ENCODE measurements at places on chromosomes 1 and 21.
A peak's percentile ranks its signal among the peaks of the same experiment; 100 is the strongest.

DNA sequence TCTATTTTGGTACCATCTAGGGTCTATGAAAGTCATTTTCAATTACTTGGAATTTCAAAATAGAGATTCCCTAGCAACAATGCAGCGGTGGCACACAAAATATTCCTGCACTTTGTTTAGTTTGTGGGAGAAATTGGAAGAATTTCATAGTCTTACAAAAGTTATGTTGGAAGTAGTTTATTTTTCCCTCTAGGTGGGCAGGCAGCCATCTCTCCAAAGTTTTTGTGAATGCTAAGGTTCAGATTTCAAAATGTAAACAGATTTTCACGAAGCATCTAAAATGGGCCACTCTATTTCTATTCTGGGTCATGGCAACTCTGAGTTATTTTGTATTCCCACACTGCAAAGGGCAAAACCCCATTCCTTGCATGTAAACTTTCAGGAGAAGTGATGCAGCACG lies 8.0 kb downstream of the SMCP start:
- H3K27me3 ChIP-seq: no peaks in the 10 kb centered on the region
- no peak overlapping the region for H3K27ac ChIP-seq
- DNase-seq: no peak
- no peaks in the 10 kb centered on the region for H3K36me3 ChIP-seq

DNA sequence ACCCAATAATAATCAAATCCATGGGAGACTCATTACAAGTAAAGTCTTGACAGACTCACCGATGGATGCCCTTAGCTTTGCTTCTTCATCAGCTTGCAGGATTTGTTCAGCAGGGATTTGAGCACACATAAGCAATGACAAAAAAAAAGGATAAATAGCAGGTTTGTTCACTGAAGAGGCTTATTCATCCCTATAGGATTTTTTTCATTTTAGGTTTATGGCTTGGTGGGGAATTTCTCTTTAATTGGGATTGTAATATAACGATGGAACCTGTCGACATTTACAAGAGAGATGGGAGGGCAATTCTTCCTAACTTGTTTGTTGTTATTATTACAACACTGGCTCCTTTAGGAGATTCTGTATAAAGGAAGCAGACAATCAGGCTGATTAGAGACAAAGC lies 649.1 kb upstream of the PLXNA2 start:
- no peaks in the 10 kb centered on the region for H3K36me3 ChIP-seq
- DNase-seq: no peak
- H3K4me1 ChIP-seq: no peaks in the 10 kb centered on the region

DNA sequence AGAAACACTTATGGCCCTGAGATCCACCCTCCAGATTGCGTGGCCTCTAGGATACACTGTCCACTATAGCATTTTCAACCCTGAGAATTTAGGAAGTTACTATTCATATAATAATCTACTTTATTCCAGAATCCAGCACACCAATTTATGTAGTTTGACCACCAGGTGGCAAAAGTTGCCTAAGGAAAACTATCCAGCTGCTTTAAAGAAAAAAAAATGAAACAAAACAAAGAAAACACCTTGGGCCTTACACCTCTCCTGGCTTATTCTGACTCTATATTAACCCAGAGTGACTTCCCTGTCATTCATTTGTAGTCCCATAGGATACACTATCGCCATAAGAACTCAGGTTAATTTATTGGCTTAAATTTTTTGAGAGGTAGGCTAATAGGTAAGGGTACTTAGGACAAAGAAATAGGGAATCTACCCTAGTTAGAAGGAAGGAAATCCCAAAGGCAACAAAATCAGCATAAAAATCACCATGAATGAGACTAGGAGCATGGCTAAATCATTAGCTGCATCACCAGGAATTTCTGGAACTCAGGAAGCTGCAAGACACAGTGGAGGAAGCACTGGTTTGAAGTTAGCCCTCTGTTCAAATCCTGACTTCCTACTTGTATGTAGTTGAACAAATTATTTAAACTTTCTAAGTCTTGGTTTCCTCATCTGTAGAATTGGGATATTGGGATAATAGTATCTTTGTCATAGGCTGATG lies 107.5 kb downstream of the SPAG17 start:
- H3K27me3 ChIP-seq: no peaks in the 10 kb centered on the region
- peaks cover 3% of the 10 kb centered on the region for H3K4me1 ChIP-seq
- H3K36me3 ChIP-seq: no peaks in the 10 kb centered on the region
- H3K4me3 ChIP-seq: no peak overlapping the region
- DNase-seq: no peak

DNA sequence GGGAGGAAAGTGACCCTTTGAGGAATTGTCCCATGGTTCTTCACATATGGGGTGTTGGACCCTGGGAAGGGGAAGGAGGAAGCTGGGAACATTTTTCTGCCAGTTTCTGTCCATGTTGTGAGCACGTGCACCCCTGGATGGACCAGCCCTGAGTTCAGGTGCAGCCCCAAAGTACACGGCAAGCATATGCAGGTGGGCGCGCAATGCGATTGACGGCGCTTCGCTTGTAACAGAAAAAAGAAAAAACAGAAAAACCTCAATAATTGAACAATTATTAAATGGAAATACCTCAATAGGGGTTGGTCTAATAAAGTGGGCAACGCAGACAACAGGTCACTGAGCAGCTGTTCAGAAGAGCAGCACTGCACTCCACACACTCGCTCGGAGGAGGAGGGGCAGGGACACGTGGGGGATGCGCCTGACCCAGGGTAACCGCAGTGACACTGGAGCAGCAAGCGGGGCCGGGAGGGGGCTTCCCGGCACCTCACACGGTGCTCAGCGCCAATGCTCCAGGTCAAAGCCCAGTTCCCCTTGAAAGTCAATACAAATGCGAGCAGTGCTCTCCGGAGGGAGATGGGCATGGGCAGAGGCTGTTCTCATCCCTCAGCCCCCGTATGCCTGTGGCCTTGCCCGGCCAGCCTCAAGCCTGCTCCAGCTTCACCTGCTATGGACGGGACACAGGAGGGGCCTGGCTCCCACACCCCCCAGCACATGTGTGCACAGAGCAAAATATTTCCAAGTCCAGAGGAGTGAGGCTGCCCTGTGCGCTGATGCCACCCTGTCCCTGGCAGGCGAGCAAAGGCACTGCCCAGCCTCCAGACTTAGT lies 6.6 kb upstream of the ACTRT2 start:
- H3K4me3 ChIP-seq: no peak overlapping the region
- H3K36me3 ChIP-seq: no peaks in the 10 kb centered on the region
- H3K4me1 ChIP-seq: no peaks in the 10 kb centered on the region
- no peaks in the 10 kb centered on the region for H3K27me3 ChIP-seq
- DNase-seq: peak; percentile 27

DNA sequence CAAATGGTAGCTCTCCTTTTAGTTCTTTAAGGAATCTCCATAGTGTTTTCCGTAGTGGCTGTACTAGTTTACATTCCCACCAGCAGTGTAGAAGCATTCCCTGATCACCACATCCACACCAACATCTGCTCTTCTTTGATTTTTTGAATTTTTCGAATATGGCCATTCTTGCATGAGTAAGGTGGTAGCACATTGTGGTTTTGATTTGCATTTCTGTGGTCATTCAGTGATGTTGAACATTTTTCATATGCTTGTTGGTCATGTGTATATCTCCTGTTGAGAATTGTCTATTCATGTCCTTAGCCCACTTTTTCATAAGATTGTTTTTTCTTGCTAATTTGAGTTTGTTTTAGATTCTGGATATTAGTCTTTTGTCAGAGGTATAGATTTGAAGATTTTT lies 84.6 kb upstream of the B3GALT2 start:
- H3K36me3 ChIP-seq: peaks cover 16% of the 10 kb centered on the region
- H3K4me1 ChIP-seq: peaks cover 6% of the 10 kb centered on the region
- H3K27ac ChIP-seq: no peak overlapping the region
- H3K4me3 ChIP-seq: no peak overlapping the region

DNA sequence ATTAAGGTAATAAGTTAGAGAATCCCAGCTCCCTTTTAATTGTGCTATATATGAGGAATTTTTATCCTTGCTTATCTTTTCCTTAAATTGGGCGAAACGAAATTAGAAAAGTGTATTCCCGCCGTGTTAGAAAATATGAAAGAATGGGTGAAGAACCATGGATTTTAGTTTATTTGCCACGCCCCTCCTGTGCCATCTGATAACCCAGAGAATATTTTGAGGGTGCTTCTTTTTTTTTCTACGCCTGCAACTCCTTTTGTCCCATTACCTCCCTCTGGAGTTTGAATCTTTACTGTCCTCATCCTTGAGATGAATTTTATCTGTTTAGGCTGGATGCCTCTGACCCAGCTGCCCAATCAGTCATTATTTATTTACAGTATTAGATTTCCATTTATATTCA lies 1.6 kb downstream of the TLCD4 start:
- H3K36me3 ChIP-seq: no peaks in the 10 kb centered on the region
- no peaks in the 10 kb centered on the region for H3K4me1 ChIP-seq
- no peak overlapping the region for H3K27ac ChIP-seq
- no peak for DNase-seq
- no peak overlapping the region for H3K4me3 ChIP-seq

DNA sequence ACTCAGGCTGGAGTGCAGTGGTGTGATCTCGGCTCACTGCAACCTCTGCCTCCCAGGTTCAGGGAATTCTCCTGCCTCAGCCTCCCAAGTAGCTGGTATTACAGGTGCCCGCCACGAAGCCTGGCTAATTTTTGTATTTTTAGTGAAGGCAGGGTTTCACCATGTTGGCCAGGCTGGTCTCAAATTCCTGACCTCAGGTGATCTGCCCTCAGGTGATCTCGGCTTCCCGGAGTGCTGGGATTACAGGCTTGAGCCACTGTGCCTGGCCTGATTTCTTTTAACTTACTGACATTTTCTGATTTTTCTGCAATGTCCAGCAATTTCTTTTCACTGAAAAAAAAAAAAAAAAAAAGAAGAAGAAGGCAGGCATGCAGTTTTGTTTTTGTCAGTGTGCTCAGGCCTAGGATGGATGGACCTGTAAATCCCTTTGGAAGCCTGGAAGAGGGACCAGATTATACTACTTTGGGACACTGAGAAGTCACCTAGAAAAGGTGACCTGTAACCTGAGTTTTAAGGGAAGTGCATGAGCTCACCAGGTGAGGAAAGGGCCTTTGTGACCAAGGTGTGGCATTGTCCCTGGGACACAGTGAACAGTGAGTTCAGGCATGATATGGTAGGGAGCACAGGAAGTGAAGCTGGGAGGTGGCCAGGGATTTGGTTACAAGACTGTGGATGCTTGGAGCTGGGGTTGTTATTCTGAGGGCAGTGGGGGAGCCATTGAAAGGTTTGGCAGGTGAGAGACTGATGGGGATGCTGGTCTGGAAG lies 2.7 kb upstream of the TMEM61 start:
- no peak for DNase-seq
- H3K27ac ChIP-seq: 0 out of 2 replicates have a peak overlapping the region, but pooled peaks have one; percentile 42
- H3K4me1 ChIP-seq: peaks cover 24% of the 10 kb centered on the region
- H3K4me3 ChIP-seq: no peak overlapping the region

GRCh38 chr1:2547210-2548067 lies 8.7 kb upstream of the TNFRSF14 start:
- H3K4me1 ChIP-seq: peaks cover 38% of the 10 kb centered on the region
- H3K4me3 ChIP-seq: peak overlapping the region; percentile 75
- peak; percentile 74 for DNase-seq
- peak overlapping the region; percentile 87 for H3K27ac ChIP-seq
- H3K36me3 ChIP-seq: no peaks in the 10 kb centered on the region

DNA sequence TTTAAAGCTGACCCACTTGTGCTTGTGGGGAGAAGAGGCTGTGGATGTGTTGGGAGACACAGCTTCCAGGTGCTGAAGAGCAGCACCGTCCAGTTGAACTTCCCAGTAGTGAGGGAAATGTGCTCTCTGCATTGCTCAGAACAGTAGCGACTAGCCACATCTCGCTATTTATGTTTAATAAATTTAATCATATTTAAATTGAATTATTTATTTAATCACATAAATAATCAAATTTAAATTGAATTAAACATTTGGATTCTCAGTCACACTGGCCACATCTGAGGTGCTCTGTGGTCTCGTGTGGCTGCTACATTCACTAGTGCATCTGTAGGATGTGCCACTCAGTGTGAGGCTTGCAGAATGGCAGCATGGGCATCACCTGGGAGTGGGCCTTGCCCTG lies 20.1 kb downstream of the NTPCR start:
- DNase-seq: no peak
- H3K36me3 ChIP-seq: peaks cover 42% of the 10 kb centered on the region
- H3K4me1 ChIP-seq: peaks cover 7% of the 10 kb centered on the region
- no peaks in the 10 kb centered on the region for H3K27me3 ChIP-seq
- H3K4me3 ChIP-seq: no peak overlapping the region

GRCh38 chr1:234069760-234070159 lies 165.3 kb downstream of the SLC35F3 start:
- H3K27me3 ChIP-seq: no peaks in the 10 kb centered on the region
- H3K4me3 ChIP-seq: no peak overlapping the region
- no peaks in the 10 kb centered on the region for H3K36me3 ChIP-seq
- no peak overlapping the region for H3K27ac ChIP-seq
- DNase-seq: peak; percentile 42

DNA sequence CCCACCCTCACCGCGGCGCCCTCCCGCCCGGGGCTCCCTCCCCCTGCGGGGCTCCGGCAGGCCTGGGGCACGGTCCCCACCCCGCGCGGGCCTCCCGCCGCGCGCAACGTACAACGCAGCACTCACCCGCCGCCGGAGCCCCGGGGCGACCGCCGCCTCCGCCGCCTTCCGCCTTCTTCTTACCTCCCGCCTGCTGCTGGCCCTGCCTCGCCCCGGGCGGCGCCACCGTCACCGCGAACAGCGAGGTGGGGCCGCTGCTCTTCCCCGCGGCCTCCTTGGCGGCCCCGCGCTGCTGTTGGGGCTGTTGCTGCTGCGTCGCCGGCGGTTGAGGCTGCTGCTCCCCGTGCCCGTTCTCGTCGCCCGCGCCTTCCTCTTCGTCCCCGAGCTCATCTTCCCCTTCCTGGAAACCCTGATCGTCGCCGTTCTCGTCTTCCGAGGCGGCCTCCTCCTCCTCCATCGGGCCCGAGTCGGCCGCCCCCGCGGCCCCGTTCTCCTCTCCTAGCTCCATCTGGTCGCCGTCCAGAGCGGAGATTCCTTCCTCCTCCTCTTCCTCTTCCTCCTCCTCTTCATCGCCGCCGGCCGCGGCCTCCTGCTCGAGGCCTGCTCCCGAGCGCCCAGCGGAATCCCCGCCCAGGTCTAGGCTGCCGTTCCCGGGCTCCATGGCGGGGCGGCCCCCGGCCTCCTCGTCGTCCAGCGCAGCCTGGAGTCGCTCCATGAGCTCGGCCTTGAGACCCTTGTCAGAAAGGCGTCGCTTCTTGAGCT lies 671 bp downstream of the HNRNPU start:
- H3K27me3 ChIP-seq: no peaks in the 10 kb centered on the region
- H3K4me3 ChIP-seq: peak overlapping the region; percentile 97
- peaks cover 45% of the 10 kb centered on the region for H3K4me1 ChIP-seq
- DNase-seq: no peak
